Pons (tissue), 1 donor: ENCODE measurements at places on chromosomes 16 and 17.

- no peak for DNase-seq
Measured at GRCh38 chr17:60155427-60155814, 5.6 kb downstream of the CA4 start.

- peak; percentile 69 for DNase-seq
Measured at GRCh38 chr16:71723537-71724319, 773 bp downstream of the PHLPP2 start.

DNA sequence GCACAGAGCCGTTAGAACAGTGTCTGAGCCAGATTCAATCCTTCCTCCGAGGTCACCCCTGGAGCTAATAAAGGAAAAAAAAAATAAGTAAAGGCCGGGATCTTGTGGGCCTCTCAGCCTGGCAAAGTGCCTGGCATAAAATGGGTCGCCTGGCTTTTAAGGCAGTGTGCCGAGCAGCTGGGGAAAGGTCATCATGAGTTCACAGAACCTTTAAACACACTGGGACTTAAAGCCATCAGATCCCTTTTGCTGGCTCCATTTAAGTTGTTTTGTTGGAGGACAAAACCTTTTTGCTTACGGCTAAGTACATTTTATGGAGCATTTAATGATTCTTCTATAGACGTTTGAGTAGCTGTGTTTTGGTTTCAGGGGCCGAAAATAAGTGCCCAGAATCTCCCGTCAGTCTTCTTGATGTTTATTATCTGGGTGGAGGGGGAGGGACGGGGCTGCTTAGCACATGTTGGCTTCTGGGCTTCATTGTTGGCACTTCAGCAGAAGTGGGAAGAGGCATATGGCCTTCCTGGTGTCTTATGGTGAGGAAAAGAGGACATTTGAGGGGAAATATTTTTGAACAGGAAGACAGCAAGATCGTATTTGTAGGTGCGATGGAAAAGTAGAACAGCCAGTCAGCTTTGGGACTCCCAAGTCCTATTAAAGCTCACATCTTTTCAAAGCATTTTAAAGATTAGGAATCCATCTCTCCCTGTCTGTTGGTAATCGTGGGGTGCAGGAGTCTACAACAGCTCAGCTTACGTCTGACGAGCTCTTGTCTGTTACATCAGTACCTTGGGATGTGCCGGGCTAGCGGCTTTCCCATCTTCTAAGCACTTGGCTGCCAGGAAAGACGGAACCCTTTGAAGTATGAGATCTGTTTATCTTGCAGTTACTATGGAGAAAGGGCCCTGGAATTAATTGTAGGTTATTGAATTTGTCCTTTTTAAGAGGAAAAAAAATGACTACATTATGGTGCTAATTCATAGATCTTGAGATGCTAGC lies 31.1 kb downstream of the RBFOX1 start:
- peak; percentile 19 for DNase-seq

DNA sequence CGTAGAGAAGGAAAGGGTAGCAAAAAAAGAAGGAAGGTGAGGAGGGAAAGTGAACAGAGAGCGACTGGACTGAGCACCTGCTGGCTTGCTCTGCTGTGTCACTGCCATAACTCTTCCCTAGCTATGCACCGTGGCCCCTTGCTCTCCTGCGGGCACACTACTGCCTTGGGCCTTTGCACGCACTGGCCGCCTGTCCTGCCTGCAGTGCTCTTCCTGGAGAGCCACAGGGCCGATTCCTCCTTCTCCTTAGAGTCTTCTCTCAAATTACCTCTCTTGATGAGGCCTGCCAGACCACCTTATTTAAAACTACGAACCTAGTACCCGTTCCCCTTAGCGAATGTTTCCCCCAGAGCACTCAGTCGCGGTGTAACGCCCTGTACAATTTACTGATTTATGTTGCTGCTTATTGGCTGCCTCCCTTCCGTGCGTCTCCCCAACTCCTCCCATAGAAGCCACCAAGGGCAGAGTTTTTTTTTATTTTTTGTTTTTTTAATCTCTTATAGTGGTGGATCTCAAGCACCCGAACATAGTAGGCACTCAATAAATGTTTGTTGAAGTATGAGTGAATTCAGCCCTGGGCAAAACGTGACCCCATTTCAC lies 70.3 kb downstream of the RAI1 start:
- DNase-seq, result no peak

DNA sequence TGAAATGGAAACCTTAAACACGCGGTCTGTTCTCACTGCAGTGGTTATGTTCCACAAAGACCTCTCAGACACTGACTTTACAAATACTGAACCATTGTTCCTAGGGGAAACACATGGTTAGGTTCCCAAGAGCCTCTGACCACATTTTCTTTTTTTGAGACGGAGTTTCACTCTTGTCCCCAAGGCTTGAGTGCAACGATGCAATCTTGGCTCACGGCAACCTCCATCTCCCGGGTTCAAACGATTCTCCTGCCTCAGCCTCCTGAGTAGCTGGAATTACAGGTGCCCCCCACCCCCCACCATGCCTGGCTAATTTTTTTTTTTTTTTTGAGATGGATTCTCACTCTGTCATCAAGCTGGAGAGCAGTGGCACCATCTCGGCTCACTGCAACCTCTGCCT lies 179.7 kb downstream of the RBFOX3 start:
- no peak for DNase-seq

DNA sequence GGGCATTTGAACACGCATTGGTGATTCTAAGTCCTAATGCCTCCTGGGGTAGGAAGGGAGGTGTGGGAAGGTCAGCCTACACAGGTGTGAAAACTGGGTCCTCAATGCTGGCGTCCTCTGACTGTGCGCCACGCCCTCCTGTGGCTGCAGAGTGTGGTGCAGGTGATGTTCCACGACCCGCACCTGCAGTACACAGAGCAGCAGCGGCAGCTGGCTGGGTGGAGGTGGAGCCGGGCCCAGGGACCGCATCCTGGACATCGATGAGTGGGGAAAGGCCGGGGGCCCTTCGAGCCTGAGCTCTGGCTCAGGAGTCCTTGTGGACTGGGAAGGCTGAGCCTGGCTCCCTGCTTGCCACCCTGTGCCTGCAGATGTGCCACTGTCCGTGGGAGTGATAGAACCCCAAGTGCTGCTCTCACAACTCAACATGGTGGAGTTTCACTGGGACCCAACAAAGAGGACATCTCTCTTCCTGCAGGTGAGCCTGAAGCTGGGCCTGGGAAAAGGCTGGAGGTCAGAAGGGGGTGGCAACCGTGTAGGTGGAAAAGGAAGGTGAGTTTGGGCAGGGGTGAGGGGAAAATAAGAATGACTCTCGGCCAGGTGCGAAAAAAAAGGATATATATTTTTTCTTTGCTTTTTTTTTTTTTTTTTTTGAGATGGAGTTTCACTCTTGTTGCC lies 14.0 kb upstream of the STAC2 start:
- no peak for DNase-seq

- no peak for DNase-seq
Measured at GRCh38 chr17:49624896-49625295, 49.2 kb downstream of the NXPH3 start.

DNA sequence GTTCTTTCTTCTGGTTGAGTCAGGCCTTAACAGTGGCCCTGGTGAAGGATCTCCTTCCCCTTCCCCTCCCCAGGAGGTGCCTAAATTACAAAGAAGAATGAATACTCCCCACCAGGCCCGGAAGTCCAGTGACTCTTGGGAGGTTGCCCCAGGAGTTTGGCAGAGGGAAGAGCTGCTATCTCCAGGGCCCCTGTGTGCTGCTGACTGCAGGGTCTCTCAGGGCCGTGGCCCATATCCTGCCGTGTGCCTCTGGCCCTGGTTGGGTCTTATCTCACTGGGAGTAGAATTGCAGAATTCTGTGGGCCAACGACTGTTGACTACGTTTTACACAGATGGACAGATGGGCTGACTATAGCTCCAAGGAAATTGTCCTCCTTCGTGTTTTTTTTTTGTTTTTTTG lies 28.0 kb downstream of the AKAP1 start:
- no peak for DNase-seq

GRCh38 chr16:8543258-8543657 lies 47.1 kb downstream of the TMEM114 start:
- DNase-seq, result no peak

GRCh38 chr16:86245895-86246294 lies 264.4 kb upstream of the FOXF1 start:
- no peak for DNase-seq

DNA sequence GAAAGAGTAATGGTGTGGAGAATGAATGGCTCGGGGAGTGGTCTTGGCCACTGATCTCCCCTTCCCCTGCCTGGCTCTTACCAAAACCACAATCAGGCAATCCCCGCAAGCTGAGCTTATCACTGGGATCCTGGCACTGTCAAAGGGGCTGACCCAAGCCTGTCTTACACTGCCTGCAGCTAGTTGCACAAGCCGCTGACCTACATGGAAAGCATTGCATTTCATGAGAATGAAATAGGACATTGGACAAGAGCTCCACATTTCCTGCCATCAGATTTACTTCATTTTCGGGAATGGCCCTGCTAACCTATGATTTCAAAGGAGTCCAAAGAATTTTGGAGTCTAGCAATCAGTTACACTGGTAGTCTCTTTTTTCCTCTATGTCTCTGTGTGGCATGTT lies 146.4 kb downstream of the PCTP start:
- DNase-seq, result no peak

DNA sequence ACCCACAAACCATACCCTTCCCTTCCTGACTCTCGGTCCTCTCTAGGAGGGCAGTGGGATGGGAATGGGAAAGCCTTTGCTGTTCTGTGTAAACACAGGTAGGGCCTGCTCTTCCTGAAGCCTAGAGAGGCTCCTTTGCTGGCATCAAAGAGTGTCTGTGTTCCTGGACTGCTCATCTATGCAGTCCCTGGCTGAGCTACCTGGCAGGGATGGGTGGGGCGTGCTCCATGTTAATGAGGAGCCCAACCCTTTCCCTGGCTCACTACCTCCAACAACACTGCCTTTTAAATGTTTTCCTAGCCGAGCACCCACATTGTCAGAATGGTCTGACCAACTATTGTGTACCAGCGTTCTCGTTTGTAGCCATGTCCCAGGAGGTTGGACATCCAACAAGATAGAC lies 26.6 kb upstream of the NAGLU start:
- no peak for DNase-seq

DNA sequence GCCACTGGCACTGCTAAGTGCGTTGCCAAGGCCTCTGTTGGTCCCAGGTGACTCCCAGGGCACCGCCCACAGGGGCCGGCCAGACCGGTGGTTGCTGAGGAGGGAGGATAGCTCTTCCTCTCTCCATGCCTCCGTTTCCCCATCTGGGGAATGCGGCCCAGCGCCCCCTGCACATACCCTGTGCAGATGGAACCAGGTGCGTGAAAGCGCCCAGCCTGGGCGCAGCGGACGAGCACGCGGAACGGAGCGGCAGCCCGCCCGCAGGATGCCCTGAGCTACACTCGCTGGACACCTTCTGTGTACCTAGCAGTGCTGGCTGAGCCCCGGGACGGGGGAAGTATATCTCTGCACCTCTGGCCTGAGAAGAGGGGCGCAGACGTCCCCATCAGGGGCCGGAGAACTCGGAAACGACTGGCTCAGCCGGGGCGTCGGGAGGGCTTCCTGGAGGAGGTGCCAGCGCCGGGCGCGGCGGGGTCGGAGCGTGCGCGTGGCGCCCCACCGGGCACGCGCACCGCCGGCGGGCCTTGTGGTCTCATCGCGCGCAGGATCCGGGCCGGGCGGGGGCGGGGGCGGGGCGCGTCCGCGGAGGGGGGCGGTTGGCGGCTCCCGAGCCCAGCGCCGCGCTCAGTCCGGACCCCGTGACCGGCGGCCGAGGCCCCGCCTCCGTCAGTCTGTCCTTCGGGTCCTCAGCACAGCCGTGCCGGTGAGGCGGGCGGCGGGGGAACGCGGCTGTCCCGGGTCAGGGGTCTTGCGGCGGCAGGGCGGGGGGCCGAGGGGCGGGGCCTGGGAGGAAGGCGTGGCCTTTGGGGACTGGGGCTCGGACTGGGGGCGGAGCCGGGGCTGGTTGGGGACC lies at the start of the genes CCDC78 and HAGHL:
TSS of gene CCDC78 (minus strand) at position 6 of the 853 bp plus-strand sequence. CDS start 76 bp downstream, outside the sequence.
TSS of gene HAGHL (plus strand) at position 669 of the 853 bp plus-strand sequence. CDS start 404 bp downstream, outside the sequence.
- DNase-seq, result peak; percentile 37

DNA sequence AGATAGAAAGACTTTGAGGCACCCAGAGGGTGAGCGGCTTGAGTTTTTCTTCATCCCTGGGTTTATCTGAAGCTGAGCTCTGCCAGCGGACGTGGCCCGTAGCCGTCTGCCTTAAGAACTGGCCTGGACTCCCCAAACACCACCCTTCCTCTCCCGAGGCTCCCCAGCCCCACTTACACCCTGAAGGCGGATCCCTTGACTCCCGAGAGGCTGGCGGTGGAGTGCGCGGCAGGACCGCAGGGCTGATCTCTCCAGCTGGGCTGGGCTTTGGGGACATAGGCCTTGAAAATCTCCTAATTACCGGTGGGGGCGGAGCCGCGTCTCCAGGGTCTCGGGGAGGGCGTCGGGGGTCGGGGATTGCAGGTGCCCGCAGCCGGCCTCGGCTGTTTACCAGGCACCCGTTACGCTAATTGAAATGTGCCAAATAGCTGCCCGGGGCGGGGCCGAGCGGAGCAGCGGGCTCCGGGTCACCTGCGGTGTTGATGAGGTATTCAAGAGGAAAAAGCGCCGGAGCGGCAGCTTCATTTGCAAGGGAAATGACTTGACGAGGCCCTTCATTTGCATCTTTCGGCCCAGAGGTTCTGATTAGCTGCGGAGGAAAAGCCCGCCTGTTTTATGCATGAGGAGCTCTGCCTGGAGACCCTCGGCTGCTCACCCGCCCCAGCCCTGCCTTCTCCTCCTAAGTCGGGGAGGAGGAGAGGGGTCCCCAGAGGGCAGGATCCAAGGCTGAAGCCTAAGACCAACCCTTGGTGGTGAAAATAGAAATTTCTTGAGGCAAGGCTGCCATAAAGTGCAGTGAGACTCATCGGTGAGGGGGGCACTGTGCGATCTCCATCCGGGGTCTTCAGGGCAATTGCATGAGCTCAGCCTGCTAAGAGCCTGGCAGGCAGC lies 100.7 kb downstream of the MGAT5B start:
- no peak for DNase-seq

DNA sequence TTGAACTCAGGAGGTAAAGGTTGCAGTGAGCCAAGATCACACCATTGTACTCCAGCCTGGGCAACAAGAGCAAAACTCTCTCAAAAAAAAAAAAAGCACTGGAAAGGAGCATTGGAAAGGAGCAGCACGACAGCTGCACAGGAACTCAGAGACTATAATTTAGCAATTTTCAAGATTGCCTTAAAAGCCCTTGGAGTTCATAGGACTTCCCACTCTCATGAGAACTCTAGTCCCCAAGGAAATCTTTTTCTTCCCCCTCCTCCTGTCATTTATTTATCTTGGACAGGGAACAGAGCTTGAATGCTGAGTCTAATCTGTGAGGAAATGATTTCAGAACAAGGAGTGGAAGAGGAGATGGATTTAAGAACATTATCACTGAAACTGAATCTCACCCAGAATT lies 69.0 kb downstream of the PLXDC1 start:
- DNase-seq, result no peak

DNA sequence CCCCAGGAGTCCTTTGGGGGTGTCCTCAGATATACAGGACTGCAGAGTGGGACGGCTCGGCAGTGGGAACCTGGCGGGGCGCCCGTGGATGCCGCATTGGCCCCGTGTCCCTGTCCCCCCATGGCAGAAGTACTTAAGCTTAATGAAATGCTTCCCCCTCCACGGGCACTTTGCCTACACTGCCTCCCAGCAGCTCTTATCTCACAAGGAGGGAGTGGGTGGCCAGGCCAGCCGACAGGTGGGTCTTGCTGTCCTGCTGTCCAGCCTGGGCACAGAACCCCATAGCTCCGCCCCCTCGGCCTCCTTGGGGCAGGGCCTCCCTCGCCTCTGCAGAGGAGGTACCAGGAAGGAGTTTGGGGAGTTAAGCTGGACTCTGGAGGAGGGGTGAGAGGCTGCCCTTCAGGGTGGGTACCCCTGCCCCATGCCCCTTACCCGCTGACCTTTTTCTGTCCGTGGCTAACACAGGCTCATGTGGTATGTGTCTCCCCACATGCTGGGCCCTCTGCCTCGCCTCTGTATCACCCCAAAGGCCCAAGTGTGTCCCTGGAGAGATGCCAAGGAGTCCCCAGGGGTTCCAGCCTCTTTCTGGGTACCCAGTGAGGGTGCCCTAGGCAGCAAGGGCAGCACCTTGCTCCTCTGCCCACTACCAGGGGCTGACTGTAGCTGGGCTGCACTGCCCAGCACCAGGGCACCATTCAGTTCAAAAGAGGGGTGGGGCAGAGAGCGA lies 8.7 kb downstream of the THRA start:
- peak; percentile 66 for DNase-seq
